GM12892 (cell line): ENCODE measurements at places on chromosomes 5 and 9.

DNA sequence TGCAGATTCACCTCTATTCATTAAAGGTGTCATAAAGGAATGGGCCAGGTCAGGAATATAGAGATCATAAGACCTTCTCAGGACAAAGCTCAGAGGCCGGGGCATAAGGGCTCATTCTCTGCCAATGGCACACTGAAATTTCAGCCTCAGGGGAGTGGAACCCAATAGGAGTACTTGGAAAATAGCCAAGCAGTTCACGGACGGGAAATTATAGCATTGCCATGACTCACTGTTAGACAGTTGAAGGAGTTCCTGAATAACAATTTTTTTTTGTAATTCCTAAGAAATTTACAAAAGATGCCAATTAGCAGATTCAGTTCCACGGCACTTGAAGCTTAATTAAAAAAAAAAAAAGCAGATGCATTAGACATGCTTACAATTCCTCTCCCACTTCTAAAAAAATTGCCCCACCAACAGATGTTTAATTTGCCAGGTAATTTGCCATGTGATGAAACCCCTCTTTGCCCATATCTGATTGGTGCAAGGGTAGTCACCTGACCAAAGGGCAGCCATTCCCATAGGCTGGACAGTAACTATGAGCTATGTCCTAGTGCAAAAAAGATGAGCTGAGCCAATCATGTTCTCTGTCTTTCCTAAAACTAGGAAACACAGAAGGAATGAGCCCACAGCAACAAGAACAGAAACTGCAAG lies 58.6 kb downstream of the PTCD2 start:
- no peak for DNase-seq

DNA sequence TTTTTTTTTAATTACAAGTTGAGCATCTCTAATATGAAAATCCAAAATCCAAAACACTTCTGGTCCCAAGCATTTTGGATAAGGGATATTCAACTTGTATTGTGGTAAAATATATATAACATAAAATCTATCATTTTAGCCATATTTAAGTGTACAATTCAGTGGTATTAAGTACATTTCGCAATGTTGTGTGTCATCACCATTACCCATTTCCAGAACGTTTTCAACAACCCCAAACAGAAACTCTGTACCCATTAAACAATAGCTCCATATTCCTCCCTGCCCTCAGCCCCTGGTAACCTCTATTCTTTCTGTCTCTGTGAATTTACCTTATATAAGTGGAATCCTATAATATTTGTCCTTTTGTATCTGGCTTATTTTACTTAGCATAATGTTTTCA lies 24.9 kb downstream of the TICAM2 start:
- no peak for DNase-seq

- DNase-seq: peak; percentile 93
Observed at GRCh38 chr9:127899128-127899943, at the start of gene ST6GALNAC6. TSS of gene ST6GALNAC6 (minus strand) at chr9:127899603. CDS start at chr9:127897981, 1,622 bp downstream.

- no peak for DNase-seq
Observed at GRCh38 chr9:32596936-32597335, 24.0 kb upstream of the NDUFB6 start.

DNA sequence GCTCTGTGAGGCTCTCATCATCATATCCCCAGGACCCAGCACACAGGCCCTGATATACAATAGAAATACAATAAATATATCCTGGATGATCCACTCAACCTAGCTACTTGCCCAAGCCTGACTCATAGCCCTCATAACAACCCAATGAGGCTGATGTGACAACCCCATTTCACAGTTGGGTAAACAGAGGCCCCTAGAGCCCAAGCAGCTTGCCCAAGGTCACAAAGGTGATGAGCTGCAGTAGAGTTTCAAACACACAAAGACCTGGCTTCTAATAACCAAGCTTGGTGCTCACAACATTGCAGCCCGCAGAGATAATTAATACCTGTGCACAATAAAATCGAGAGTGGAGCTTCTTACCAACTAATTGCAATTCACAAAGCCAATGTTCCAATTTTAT lies 3.2 kb upstream of the AKNA start:
- no peak for DNase-seq

DNA sequence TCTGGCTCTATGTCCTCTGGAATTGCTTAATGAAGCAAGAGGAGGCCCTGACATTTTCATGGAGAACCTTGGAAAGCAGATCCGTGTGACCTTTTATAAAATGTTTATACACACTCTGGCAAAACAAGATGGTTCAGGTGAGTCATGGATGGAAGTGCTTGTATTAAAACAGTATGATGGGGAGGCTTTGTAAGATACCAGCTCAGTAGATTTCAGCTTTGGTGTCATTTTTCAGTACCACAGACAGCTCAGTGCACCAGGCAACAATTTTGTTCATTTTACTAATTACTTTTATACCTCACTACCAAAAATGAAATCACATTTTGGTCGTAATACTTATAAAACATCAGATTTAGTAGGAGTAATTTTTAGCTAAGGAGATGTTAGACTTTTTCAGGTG lies 5.2 kb downstream of the KCNN2 start:
- DNase-seq: no peak

- peak; percentile 1 for DNase-seq
Observed at GRCh38 chr5:1031306-1031959, 22.8 kb downstream of the NKD2 start.
